ENCODE measurements at places on chromosomes 7 and 10.

- no peak for DNase-seq
Measured at GRCh38 chr7:147096629-147097028, 980.0 kb downstream of the CNTNAP2 start.

DNA sequence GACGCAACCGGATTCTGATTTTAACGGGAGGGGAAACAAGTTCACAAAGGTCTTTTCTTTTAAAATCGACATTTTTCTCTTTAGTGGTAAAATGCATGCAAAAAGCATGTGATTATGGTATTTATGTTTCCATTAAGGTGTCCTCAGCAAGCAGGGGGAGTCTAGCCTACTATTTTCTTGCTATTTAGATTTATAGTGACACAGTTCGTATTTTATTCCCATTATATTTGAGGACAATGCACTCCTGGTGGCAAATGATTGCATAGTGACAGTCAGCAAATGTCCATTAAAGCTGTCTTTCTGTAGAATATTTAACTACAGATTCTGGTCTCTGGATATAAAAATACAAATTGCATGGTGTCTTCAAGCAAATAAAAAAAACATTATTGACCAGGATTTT, 554.2 kb downstream of the PARD3 start:
- DNase-seq, result no peak

DNA sequence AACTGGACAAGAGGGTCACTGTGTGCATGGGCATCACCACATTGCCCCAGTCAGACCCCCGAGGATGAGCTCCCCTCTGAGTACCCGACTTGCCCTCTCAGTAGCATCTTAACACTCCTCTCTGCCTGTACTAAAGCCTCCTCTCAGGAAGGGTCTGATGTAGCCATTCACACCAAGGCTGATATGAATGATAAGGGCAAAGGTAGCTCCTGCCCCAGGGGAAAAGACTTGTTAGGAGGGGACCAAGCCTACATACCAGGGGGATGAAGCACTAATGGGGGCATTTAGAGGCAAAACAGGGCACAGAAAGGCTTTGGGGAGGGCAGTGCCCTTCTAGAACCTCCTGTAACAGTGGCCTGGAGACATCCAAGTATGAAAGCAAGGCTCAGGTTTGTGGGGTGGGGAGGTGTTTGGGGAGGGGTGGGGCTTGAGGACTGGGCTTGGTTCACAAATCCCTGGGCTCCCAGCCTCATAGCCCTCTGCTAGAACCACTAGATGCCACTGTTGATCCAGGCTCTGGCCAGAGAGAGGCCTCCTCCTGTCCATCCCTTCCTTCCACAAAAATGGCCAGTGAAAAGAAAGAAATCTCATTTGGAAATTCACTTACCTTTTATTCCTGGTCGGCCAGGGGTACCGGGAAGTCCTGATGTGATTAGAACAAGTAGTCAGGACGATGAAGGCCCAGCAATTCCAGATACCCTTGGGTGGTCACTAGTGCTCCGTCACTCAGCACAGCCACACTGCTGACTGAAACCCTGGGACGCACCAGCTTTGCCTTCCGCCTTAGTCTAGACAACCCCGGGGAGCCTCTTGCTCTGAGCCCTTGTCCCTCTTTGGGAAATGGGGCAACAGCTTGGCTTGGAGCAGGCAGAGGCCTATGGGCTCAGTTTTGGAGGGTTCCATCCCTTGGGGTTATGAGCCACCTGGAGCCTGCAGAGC, 40.3 kb downstream of the COL17A1 start:
- DNase-seq, result no peak

GRCh38 chr10:29257106-29257783, 31.6 kb upstream of the LYZL1 start:
- DNase-seq, result no peak

DNA sequence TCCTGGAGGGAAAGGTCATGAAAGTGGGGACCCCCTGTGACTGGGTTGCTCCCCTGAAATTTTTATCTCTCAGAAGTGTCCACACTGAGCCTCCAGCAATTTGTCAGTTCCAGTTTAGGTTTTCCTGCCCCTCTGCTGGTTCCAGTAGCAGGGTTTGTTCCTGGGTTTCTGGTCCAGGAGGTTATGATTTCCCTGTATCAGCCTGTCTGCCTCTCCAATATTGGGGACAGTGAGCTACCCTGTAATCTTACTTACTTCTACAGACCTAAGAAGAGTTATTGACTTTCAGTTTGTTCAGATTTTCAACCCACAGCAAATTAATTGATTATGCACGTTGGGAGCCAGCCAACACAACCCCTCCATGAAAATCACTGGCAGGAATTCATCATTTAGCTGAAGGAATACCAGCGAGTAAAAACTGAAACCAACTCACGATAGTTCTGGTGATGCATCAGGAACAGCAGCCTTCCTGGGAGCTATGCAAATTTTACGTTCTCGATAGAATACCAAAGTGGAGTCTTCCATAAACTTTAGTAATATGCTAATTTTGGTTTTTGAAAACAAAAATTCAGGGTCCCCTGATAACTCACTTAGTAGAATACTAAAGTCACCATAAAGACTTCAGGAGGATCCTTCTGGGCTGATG, 31.3 kb upstream of the IL15RA start:
- no peak for DNase-seq

GRCh38 chr7:77657427-77658224, 38.6 kb upstream of the RSBN1L start:
- DNase-seq, result no peak

- no peak for DNase-seq
Measured at GRCh38 chr7:26250239-26250638, 41.4 kb upstream of the SNX10 start.

DNA sequence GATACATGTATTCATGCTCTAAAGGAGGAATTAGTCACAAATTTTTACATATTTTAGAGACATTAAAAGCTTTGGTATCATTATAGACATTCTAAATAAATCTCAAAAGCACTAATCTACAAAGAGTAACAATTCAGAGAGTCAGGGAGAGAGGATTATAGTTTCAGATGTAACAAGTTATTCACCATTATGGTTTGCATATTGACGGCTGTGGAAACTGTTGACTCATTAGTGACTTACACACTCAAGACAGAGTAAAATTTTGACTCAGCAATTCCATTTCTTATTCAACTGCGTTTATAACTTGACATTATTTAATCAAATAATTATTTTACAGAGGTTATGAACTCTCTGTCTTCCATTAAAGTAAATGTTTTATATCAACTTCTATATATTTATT, 95.4 kb upstream of the SEMA3C start:
- no peak for DNase-seq

DNA sequence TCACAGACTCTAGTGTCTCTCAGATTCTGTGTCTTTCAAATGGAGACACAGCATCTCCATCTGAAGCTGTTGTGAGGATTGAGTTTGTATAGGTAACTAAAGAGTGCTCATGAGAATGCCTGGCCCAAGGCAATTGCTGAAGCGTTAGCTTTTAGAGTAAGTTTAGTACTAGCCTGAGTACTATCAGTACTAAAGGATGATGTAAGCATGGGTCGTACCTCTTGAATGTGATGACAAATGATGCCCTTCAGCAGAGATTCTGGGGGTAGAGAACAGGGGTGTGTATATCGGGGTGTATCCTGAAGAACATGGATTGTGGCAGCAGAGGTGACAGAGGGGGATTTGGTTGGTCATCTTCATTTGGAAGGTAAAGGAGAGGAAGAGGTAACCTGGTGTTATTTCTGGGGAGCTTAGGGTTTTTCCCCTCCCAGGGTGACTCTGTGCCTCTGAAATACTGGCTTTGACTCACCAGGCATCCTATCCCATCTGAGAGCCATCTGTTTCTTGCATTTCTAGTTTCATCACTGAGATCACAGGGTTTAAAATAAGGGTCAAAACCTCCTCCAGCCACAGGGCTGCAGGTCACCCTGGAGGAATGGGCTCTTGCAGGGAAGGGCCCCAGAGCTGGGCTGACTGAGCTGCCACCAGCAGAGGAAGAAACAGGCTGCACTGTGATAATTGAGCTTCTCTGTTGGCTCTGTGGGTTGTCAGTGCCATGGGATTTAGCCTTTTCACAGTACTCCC, 756.0 kb downstream of the KCNMA1 start:
- no peak for DNase-seq

DNA sequence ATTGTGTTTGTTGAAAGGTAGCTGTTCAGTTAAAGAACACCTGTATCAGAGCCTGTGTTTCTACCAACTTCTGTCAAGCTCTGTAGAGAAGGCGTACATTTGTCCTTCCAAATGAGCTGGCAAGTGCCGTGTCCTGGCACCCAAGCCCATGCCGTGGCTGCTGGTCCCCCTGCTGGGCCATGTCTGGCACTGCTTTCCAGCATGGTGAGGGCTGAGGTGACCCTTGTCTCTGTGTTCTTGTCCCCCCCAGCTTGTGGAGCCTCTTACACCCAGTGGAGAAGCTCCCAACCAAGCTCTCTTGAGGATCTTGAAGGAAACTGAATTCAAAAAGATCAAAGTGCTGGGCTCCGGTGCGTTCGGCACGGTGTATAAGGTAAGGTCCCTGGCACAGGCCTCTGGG, 154.9 kb downstream of the EGFR start:
- DNase-seq, result no peak

DNA sequence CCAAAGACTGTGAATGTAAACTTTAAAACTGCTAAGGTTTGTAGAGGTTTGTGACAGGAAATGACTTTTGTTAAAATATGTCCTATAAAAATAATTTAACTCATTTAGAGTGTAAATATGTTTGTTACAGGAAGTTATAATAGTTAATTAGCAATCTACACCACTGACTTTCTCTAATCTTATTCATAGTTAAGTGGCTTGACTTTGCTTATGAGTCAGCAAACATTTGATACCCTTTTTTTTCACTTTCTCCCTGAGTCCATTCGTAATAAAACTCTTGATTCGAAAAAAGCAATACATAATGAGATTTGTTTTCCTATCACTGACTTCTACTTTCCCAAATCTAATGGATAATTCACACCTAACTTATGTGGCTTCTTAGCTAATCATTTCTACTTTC, 317.7 kb upstream of the SEMA3C start:
- DNase-seq, result no peak

DNA sequence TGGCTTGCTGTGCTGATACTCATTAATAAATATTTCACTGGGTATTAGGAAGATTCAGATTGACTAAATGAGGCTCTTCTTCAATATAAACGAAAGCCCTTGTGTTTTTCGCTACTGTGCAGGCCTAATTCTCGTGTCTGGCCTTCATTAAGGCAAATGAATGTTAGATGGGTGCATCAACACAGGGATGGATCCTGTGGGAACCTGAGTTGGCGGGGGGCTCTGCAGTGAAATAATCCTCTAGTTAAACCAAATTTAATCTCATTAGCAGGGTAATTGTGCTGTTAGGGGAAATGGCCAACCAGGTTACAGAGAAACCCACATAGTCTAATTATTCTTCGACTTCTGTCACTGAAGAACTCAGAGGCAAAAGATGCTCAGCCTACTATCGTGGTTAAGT, 325.8 kb upstream of the LRGUK start:
- DNase-seq, result no peak

- no peak for DNase-seq
Measured at GRCh38 chr7:26370011-26370410, 78.3 kb downstream of the SNX10 start.

DNA sequence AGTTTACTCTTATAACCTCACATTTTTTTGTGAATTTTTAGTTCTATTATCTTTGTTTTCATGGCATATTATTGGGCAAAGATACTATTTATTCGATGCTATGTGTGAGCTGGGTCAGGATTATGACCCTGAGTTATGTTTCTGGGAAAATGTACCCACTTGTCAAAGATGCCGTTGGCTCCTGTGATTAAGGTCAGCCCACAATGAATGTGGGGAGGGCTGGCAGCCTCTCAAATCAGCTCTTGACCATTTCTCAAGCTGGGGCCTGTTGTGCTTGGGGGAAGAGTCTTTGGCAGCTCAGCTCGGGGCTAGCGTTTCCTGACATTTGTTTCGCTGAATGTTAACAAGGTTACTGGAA, 97.5 kb downstream of the TCF7L2 start:
- DNase-seq, result no peak

- no peak for DNase-seq
Measured at GRCh38 chr10:77207828-77208185, 429.8 kb downstream of the KCNMA1 start.

GRCh38 chr10:35739998-35740397, 97.9 kb upstream of the FZD8 start:
- no peak for DNase-seq

DNA sequence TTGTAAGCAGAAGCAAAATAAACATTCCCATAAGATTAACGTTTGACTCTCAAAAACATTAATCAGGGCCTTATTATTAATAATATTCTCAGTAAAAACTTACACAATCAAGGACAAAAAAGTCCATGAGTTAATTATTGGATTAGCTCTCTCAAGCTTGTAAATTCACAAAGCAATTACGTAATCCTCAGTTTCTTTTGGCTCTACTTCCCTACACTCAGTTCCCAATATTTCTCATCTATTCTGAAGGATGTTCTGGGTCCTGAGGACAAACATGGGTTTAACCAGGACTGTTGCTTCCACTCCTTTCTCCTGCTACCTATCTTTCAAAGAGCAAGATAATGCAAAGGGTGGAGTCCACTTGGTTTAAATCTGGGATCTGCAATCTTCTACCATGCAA, 15.1 kb downstream of the FBXL13 start:
- no peak for DNase-seq

- DNase-seq, result no peak
Measured at GRCh38 chr10:24448351-24448999, 239.5 kb downstream of the KIAA1217 start.

GRCh38 chr10:36556468-36556867, 568.9 kb upstream of the ANKRD30A start:
- no peak for DNase-seq

DNA sequence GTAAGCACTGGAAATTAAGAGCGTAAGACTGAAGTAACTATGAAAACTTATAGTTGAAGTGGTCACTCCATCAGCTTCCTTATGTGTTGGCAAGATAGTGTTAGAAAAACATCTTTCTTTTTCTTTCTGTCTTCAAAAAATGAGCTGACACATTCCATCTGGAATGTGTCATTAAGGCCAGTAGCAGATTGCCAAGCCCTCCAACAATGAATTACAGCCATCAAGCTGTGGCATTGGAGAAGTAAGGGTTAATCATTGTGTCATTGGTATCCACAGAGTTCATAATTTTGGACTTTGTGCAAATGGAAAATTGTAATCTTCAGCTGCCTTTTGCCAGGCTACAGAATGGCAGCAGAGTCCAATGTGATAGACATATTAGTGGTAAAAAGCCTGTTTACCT, 926.3 kb downstream of the NRG3 start:
- no peak for DNase-seq

DNA sequence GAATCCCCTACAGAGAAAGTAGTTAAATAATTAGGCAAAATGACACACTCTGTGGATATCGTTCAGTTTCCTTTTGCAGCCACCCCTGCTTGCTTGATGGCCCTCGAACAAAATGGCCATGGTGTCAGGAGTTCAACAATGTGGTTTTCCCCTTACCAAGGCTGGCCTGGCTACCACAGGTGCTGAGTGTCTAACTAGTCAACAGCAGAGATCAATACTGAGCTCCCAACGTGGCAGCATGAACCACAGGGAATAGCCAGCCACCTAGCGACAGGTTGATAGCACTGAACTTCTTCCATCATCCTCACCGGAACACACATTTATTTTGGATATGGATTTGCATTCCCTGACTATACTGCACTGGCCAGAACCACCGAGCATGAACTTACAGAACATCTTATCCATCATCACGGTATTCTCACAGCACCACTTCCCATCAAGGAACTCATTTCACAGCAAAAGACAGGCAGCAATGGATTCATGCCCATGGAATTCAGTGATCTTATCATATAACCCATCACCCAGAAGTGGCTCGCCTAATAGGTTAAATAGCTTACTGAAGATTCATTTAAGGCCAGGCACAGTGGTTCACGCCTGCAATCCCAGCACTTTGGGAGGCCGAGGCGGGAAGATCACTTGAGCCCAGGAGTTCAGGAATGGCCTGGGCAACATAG, 6.3 kb downstream of the C10orf67 start:
- DNase-seq, result no peak
